Stimulated activated CD8-positive, alpha-beta memory T cell treated with anti-CD3 and anti-CD28 coated beads, Interleukin-7, amount 100 ng/mL, for 4 hours (primary cell): ENCODE measurements at places on chromosomes 2 and 18.

DNA sequence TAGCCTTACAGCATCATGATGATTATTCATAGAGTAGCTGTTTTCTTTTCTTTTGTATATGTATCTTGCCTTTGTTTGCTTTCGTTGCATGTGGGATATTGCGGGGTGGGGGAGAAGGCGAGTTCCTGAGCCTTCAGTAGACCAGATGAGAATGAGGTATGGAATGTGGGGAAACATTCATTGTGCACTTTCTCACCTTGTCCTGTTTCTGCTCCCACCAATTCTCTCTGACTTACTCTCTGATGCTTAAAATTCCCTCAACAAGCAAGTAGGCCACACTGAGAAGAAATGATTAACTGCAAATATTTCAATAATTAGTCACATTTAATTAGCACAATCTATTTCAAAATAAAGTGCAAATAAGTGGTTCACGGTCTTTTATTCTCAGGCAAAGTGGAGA lies 31.0 kb downstream of the GKN2 start:
- DNase-seq, result no peak

GRCh38 chr18:63787673-63788072 lies 12.5 kb downstream of the SERPINB7 start:
- DNase-seq, result no peak

DNA sequence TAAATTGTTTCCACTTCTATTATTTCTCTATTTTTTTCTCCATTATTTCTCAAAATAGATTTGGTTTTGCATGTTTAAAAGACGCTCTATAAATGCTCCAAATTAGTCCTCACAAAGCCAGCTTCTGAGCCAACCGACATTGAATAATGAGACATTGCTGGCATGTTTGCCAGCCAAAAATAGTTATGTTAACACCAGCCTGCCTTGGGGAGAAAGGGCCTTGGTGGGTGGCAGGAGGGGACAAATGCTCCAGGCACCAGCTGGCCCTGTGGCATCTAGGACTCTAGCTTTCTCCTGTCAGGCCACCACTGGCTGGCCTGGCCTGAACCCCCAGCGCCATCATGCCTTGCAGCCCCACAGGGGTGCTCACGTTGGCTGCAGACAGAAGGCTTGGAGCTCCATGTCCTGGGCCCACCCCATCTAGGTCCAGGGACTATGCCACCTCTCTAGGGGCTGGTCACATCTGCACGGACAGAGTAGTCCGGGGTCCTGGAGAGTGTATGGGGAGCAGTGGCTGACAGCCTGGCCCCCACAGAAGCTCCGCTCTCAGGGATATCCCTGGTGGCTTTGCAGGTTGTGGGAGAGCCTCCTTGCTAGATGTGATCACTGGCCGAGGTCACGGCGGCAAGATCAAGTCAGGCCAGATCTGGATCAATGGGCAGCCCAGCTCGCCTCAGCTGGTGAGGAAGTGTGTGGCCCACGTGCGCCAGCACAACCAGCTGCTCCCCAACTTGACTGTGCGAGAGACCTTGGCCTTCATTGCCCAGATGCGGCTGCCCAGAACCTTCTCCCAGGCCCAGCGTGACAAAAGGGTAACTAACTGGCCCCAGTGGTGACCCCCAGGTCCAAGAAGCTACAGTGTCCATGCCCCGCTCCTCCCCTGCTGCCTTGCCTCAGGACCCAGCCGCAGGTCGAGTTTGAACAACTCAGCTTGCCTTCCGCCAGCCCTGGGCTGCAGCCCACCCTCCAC lies 12.5 kb downstream of the ABCG8 start:
- no peak for DNase-seq

DNA sequence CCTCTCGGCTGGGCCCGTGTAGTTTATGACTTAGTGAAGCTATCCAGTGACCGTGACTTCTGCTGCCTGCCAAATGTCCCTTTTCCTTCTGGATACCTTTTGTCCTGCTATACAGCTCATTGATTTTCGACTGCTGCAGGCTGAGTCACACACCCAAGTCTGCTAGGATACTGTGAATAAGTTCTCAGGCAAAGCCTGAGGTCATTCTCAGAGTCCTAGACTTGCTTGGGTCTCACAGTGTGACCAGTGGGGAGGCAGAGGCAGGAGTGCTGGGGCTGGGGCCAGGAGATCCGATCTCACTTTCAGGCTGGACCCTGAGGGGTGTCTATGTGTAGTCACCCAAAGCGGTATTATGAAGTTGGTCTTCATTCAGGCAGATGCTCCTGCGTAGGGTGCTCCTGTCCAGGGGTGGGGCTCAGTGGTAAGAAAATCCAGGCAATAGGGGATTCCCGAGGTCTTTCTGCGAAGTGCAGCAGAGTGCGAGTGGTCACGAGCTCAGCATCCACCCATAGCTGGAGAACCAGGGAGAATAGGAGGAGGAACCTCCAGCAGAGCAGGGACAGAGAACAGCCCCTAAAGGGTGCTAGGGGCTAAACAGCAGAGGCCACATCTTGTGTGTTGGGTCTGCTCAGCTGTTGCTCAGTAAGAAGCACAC lies 268.6 kb upstream of the NCKAP5 start:
- no peak for DNase-seq

- DNase-seq, result no peak
These were observed 45.4 kb downstream of the RASGRP3 start for GRCh38 chr2:33521791-33522281.

GRCh38 chr2:109215866-109216265 lies 86.9 kb downstream of the SH3RF3 start:
- DNase-seq, result no peak

- no peak for DNase-seq
These were observed 312.6 kb downstream of the DPP10 start for GRCh38 chr2:114754907-114755563.

- no peak for DNase-seq
These were observed 91.9 kb upstream of the OTOS start for GRCh38 chr2:240232264-240232915.

DNA sequence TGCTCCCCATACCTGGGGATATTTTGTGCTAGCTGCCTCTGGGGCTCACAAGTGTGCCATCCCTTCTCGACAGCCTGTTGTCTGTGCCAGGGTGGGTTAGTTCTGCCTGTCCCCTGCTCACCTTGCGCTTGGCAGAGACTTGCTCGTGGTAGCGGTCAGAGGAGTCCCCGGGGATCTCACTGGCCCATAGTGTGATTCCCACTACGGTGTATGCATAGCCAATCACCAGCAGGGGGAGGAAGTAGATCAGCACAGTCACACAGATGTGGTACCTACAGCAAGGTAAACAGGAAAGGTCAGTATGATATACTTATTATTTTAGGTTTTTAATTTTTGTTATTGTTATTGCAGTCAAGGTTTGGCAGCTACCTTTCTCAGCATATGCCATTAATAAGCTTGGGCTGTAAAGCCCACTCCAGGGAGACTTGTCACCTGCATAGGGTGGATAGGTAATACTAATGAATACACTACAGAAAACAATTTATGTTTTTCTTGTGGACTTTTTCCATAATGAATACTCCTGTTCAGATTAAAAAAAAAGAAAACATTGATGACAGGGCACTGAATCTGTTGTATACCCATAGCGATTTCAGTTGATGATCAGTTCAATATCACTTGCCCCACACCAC lies 95.2 kb downstream of the POLE4 start:
- no peak for DNase-seq

DNA sequence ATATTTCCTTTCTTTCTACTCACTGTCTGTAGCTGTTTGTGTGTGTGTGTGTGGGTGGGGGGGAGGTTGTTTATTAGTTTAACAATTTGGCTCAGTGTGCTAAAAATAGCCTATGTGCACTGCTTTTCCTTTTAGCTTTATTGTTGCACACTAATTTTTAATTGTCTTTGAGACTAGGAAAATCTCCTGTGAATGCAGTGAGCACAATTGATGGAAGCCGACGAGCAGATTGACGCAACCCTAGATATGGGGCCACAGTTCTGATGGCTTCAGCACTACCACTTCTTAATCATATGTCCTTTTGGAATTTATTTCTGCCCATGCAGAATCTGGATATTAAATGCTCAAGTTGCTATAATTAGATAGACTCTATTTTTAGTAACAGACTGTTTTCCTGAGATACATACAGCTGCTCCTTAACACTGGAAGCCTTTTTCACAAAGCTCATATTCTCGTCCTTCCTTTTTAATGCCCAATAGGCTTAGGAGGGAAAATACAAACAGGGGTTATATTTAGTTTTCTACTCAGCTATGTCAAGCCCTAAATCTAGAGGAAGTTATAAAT lies 109.1 kb downstream of the IRS1 start:
- DNase-seq, result no peak

GRCh38 chr18:6917072-6917471 lies 187.6 kb downstream of the ARHGAP28 start:
- no peak for DNase-seq

DNA sequence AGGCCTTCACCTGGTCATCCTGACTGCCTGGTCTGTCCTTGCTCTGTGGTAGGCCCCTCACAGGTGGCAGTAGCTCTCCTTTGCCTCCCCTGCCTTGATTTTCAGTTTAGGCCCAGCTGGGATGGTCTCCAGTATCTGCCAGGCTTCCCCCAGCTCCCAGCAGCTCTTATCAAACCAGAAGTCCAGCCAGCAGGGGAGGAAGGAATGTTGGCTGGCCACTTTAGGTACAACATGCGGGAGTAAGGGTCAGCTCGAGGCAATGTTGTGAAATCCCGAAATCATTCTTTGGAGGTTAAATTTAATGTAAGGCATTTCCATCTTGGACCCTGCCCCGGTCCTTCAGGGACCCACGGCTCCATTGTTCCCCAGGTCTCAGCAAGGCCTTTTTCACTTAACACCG lies 16.8 kb downstream of the ATP6V1C2 start:
- no peak for DNase-seq

DNA sequence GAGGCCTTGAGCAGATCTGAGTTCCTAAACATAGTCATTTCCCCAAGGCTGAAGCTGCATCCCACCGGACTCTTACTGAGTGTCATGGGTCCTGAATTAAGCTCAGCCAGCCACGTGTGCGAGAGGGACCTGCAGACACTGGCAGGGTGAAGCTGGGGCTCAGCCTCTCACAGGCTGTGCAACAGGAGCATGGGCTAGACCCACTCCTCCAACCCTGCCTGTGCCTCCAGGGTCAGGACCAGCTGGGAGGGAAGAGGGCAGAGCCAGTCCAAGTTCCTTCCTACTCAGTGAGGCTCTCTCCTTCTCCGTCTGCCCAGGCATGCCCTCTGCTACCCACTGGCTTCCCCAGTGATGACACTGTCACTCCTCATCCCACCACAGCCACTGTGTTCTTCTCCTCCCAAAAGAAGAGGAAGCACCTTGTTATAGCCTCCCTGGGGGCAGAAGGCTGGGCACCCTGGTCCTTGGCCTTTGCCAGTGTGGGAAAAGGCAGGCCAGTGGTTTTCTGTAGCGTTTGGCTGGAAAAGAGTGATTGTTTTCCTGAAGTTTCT lies 78.9 kb downstream of the KCNF1 start:
- no peak for DNase-seq

- peak; percentile 31 for DNase-seq
These were observed 51.5 kb downstream of the HAUS1 start for GRCh38 chr18:46155641-46156051.

- no peak for DNase-seq
These were observed 16.1 kb downstream of the MBP start for GRCh38 chr18:77116201-77117080.

DNA sequence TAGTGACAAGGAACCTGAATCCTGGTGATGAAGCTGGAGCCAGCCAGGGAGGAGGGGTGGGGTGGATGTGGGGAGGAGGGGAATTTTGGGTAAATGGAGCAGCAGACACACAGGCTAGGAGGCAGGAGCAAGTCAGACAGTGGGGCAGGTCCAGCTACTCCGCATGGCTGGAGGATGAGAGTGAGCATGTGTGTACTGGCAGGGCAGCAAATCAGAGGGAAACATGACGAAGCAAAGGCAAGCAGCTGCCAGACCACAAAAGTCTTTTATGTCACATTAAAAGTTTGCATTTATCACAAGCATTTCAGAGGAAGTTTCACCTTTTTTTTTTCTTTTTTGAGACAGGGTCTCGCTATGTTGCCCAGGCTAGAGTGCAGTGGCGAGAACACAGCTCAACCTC lies 11.9 kb upstream of the KIDINS220 start:
- DNase-seq, result no peak

DNA sequence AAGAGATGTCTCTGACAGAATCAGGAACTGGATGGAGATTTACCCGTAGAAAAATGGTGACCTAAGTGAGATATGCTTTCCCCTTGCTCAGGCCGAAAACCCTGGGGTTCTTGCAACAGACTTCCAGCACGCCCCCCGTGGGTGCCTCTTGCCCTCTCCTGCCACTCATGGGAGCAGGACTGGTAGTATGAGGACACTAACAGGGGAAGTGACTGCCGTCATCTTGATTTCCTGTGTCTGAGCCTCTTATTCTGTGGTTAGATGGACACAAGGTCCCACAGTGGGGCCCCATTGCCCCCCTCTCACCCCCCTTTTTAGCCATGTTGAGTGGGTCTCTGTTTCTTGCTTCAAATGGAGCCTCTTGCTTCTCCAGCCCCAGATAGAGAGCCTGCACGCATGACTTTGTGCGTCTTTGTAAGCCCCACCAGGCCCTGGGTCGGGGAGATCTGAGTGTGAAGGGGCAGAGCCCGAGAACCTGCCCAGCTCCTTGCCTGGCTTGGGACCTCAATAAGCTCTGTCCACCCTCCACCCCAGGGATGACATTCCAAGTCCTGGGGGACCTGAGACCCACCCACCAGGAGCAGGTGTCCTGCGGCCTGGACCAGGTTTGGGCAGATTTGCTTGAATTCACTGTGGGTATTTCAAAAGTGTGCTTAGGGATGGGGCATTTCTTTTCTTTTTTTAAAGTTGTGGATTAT lies 12.6 kb downstream of the GNLY start:
- DNase-seq, result no peak

DNA sequence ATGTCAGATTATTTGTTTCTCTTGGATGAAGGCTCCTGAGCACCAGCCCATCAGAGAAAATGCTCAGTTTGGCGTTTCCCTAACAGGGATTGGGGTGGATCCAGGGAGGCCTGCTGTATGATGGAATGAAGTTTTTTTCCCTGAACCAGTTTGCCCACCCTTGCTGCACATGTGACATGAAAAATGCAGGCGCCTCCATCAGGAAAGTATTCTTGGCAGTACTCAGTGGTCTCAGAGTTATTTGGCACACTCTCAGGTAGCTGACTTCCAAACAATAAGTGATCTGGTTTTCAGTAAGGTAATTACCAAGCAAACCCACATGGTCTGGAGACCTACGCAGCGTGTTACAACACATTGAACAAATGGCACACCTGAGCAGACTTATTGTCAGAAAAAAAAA lies 254.9 kb downstream of the PAX3 start:
- DNase-seq, result no peak

- DNase-seq, result no peak
These were observed 44.5 kb downstream of the DDX18 start for GRCh38 chr2:117858892-117859531.

DNA sequence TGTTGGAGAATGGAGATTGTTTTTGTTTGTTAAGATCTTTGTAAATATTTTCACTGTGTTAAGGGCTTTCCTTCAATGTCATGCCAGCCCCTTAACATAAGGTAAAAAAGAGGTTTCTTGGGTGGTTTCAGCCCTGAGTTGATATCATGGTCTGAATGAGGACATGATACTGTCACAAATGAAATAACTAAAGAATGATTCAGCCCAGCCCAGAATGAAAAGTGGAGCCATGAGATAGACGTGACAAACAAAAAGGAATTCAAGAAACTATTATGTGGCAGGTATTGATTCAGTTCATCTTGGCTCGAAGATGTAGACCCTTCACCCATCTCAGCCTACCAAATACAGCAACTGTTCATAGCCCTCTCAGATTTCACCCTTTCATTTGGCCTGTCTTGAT lies 88.6 kb upstream of the TTN start:
- DNase-seq, result no peak
